ENCODE measurements at places on chromosomes 7 and 10.

- no peak for DNase-seq
Observed at GRCh38 chr7:106450716-106451115, 165.9 kb upstream of the NAMPT start.

DNA sequence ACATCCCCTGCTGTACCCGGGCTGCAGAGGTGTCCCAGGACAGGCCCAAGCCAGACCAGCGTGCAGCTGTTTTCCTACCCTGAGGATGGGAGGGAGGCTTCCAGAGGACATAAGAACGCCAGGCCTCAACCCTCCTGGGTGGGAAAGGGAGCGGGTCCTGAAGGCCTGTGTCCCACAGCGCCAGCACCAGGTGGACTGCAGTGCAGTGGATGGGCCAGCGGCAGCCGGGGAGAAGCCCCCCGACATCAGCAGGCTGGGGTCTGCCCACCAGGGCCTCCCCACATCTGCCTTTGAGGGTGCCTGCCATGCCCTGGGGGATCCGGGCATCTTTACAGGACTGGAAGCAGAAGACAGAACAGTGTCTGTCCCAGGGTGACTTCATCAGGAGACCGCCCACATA lies 22.8 kb upstream of the ZNF716 start:
- DNase-seq: no peak

DNA sequence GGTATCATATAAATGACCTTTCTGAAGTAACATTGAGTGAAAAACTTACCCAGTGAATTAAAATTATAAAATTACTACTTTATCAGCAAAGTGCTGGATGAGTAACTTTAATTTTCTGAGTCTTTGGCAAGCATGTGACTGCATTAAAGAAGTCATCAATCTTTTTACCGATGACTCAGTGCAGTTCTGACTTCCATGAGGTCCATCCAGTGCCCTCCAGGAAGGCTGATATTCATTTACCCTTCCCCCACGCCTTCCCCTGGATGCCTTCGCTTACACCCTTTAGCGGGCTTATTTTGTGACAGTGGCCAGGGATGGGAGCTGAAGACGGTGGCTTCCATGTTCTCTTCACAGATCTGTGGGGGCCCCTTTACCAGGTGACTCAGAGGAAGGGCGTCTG lies 572.9 kb upstream of the PFKP start:
- no peak for DNase-seq

DNA sequence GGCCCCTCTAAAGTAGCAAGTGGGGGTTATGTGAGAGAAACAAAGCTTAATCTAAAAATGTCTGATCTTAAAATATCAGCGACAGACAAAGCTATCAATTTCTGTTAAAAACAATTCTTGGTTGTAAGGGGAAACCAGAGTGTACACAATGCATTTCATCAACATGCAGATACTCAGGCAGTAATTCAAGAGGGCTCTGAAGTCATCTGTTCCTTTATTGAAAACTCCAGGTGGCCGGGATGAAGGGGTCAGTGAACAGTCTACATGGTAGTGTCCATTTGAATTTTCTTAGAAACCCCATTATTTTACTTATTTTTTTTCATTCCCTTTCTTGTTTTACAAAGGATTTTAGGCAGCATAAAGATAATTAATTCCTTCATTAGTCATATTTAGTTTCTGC lies 36.7 kb upstream of the BTBD16 start:
- peak; percentile 78 for DNase-seq
